Erythroblast (primary cell): ENCODE measurements at places on chromosomes 11 and 22.
A peak's percentile ranks its signal among the peaks of the same experiment; 100 is the strongest.

DNA sequence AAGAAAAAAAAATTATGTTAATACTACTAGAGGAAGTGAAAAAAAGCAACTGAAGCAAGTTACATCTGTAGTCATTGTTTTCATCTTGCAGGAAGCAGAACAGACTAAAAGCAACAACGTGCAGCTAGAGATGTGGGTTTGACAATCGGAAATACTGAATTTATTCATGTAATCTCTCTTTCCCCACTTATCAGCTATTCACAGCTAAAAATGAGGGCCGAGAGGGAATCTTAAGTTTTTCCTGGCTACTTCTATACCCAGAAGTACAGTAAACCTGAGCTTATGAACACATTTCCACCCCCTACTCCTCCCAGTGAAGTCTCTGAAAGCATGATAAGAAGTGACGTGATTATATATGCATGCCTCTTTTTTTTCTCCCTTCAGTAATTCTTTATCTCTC, 116.5 kb downstream of the SPON1 start:
- no peak for DNase-seq

- no peak for DNase-seq
Measured at GRCh38 chr22:19319281-19319680, 27.8 kb upstream of the CLTCL1 start.

GRCh38 chr22:48071828-48072227, 1309.4 kb downstream of the TBC1D22A start:
- DNase-seq, result no peak

- no peak for DNase-seq
Measured at GRCh38 chr11:89608234-89608966, 101.7 kb upstream of the TRIM77 start.

GRCh38 chr22:48224332-48224731, 1461.9 kb downstream of the TBC1D22A start:
- DNase-seq, result no peak

- no peak for DNase-seq
Measured at GRCh38 chr11:17605651-17606122, 58.6 kb downstream of the OTOG start.

- no peak for DNase-seq
Measured at GRCh38 chr11:107293677-107294344, 163.8 kb downstream of the CWF19L2 start.

DNA sequence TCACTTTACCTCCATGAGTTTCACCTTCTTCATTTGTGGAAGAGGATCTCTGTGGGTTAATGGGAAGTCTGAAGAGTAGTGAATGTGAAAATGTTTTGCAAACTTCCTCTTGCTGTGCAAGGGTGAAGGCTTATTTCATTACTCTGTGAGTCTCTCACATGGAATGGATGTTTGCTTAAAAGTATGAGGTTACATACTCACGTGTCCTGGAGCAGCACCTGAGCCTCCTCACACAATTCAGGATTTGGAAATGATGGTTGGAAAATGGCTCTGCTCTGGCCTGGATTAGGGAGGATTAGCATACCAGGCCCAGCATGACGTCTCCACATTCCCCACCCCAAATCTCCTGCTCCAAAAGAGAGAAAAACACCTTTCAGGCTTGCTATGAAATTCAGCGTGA, 4.8 kb downstream of the GRAMD1B start:
- DNase-seq, result no peak

GRCh38 chr11:2270322-2271076, at the start of gene ASCL2:
TSS of gene ASCL2 (minus strand) at chr11:2270588. CDS start at chr11:2270332, 256 bp downstream.
- peak; percentile 41 for DNase-seq

DNA sequence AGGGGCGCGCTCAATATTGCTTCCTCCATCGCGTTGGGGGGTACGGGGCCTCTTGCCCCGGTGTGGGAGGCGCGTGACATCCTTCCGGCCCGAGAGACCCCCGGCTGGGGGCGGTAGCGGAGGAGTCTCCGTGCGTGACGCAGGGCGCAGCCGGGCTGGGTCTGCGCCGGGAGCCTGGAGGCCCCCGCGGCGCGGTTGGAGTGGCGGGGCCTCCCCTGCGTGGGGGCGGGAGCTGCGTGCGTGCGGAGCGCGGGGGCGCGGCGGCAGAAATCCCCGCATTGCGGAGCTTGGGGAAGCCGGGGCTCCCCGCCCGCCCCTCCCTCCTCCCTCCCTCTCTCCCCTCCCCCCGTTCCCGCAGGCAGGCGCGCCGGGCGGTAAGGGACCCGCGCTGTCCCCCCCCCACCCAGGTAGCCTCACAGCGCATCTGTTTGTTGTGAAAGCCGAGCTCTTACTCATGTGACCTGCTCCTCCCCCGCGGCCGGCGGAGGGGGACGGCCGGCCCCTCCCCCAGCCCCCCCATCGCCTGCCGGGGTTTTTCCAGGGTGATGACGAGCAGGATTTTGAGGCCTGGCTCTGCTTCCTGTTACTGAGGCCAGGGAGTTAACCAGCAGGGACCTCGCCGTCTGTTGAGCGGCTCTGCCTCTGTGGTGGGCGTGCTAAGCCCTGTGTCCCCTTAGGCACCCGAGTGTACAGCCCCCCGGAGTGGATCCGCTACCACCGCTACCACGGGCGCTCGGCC, 1.6 kb downstream of the PIM3 start:
- DNase-seq, result peak; percentile 74

DNA sequence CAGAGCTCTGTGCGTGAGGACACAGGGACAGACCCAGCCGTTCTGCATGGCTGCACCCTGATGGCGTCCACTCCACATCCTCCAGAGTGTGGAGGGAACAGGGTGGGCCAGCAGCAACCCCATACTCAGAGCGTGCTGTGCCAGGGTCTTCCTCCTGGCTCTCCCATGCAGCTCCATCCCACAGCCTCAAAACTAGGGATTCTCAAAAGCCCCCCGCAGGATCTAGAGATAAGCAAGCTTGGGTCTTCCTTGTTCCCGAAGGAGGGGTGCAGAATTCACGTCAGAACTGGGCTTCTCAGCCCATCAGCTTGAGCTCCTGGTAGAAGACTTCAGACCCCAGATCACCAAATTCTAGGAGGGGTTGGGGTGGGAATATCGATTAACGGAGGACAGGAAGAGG, 858.8 kb downstream of the TBC1D22A start:
- DNase-seq, result no peak

- peak; percentile 71 for DNase-seq
Measured at GRCh38 chr22:22593964-22594656, 35.0 kb upstream of the PRAME start.

DNA sequence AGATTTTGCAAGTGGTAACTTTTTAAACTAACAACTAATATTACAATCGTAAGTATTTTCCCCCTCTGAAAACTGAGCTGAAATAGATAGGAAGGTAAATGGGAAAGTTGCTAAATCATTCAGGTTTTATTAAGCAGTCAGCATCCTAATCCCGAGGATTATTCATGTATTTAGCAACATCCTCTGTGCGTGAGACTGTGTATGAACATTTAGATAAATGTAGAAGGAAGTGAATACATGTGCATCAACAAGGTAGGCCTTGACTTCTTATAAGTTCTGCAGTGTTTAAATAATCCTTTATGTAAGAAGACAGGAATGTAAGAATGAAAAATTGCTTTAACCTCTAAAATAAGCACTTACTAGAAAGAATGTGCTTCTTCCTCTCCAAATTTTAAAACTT, 745.9 kb upstream of the TENM4 start:
- no peak for DNase-seq

GRCh38 chr11:95404370-95404769, 173.4 kb upstream of the SESN3 start:
- DNase-seq, result no peak

DNA sequence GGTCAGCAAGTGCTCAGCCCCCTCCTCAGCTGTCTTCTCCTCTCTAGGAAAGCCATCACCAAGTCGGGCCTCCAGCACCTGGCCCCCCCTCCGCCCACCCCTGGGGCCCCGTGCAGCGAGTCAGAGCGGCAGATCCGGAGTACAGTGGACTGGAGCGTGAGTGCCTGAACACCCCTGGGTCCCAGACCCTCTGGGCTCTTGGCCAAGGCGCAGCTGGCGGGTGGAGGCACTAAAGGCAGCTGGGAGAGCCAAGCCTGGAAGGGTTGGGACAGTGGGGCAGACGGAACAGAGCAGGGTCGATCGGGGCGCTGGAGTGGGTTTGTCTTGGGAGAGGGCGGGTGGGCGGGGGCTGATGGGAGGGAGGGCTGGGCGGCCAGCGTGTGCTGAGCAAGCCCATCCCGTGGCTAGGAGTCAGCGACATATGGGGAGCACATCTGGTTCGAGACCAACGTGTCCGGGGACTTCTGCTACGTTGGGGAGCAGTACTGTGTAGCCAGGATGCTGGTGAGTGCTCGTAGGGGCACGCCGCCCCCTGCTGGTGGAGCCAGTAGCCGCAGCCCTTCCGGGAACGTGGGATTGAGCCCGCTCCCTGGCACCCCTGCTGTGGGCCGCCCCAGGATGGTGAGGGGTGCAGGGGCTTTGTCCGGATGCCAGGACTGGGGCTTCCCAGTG, 14.1 kb upstream of the MDK start:
- peak; percentile 60 for DNase-seq

GRCh38 chr11:62593434-62594044, 2.2 kb upstream of the TUT1 start:
- DNase-seq, result peak; percentile 88

- DNase-seq, result no peak
Measured at GRCh38 chr22:20645954-20646353, 128.0 kb upstream of the SERPIND1 start.

GRCh38 chr22:41915035-41915785, at the start of gene SHISA8:
TSS of gene SHISA8 (minus strand) at chr22:41915074. CDS start at chr22:41914667, 407 bp downstream.
- DNase-seq, result no peak

GRCh38 chr11:8934742-8935488, 2.2 kb upstream of the C11orf16 start:
- no peak for DNase-seq

DNA sequence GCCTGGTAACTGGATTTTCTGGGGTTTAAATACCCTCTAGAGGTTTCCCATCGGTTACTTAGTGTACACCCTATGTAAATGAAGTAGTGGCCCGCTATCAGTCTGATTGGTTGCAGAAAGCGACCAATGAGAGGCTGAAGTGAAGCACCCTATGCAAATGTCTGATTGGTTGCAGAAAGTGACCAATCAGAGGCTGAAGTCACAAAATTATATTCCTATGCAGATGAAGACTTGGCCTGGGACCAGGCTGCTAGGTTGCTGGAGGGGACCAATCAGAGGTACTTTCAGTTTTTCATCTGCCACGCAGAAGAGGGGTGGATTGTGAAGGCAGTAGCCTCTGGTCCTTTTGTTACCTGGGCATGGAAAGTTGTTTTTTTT, 134.8 kb downstream of the TBC1D22A start:
- DNase-seq, result peak; percentile 26

- DNase-seq, result no peak
Measured at GRCh38 chr22:43992331-43992821, 31.7 kb upstream of the PARVB start.

GRCh38 chr22:30605449-30606110, 1.4 kb upstream of the TCN2 start:
- peak; percentile 84 for DNase-seq

GRCh38 chr11:70555078-70555477, 156.7 kb downstream of the CTTN start:
- DNase-seq, result no peak

GRCh38 chr11:69538854-69539253, 57.4 kb downstream of the LINC01488 start:
- DNase-seq, result no peak

DNA sequence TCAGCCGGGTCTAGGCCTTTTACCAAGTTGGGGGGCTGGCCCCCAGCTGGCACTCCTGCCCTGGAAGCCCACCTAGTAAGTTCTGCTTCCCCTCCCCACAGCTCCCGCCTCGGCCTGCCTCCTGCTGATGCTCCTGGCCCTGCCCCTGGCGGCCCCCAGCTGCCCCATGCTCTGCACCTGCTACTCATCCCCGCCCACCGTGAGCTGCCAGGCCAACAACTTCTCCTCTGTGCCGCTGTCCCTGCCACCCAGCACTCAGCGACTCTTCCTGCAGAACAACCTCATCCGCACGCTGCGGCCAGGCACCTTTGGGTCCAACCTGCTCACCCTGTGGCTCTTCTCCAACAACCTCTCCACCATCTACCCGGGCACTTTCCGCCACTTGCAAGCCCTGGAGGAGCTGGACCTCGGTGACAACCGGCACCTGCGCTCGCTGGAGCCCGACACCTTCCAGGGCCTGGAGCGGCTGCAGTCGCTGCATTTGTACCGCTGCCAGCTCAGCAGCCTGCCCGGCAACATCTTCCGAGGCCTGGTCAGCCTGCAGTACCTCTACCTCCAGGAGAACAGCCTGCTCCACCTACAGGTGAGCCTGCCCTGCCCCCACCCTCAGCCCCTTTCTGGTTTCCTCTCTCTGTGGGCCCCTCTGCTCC, 7.3 kb downstream of the RTN4RL2 start:
- DNase-seq, result no peak

- DNase-seq, result no peak
Measured at GRCh38 chr11:7251836-7252682, at the start of gene SYT9. TSS of gene SYT9 (plus strand) at chr11:7251904. CDS start at chr11:7252187, 283 bp downstream.

DNA sequence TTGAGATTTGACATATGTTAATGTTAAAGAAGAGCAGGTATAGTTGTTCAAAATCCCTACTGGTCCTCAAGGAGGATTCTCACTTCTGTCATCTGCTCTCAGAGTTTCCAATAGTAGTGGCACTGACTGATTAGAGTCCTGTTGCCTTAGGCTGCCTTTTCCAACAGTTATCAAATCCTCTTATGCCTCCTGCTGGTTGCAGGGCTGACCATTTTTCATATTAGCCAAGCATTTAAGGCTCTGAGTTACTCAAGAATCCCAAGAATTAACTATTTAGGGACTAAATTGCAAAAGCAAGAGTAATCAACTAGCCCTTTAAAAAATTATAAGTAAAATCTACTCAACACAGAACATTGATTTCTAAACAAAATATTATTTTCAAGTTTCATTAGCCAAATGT, 212.0 kb upstream of the CHORDC1 start:
- peak; percentile 2 for DNase-seq

DNA sequence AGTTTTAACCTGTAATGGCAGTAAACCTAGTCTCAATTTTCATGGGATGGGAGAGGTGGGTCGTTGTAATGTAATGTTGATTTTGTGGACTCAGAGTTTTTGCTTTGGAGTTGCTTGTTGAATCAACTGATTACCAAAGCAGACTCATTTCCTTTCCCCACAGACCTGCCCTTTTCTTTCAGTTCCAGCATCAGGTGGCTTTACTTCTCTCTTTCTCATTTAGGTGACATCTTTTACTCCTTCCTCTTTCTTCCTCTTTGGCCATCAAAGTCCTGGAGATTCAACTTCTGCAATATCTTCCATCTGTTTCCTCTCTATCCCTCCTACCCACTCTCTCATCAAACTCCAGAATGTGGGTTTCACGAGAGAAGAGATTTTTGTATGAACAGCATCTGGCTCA, 313.9 kb downstream of the TMEM135 start:
- no peak for DNase-seq

GRCh38 chr22:17387356-17387755, 18.1 kb downstream of the CECR2 start:
- no peak for DNase-seq

DNA sequence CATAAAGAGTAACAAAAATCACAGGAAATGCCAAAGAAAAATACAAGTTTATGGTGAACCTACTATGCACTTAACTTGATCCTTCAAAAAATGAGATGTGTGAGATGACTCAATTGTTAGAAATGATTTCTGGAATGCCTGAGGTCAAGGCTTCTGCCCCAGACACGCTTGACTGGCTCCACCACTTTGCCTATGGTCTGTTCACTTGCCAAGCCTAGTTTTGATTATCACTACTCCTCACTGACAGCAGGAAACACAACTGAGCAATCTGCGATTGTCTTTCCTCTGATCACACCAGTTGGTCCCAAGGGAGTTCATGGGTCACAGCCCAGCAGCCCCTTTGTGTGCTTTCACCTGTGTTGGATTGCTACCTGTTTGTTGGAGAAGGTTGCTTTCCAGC, 20.6 kb upstream of the PRDM10 start:
- DNase-seq, result no peak
